ENCODE measurements at places on chromosomes 1 and 21.

GRCh38 chr1:247281001-247281574 lies 25.2 kb downstream of the VN1R5 start:
- no peak overlapping the region for H3K4me3 ChIP-seq
- no peak overlapping the region for H3K27ac ChIP-seq
- H3K27me3 ChIP-seq = no peaks in the 10 kb centered on the region
- peaks cover 9% of the 10 kb centered on the region for H3K4me1 ChIP-seq
- no peak for DNase-seq
- peaks cover 4% of the 10 kb centered on the region for H3K36me3 ChIP-seq

- peaks cover 1% of the 10 kb centered on the region for H3K36me3 ChIP-seq
- DNase-seq = no peak
- H3K27ac ChIP-seq = no peak overlapping the region
- H3K4me1 ChIP-seq = peaks cover 19% of the 10 kb centered on the region
- no peak overlapping the region for H3K4me3 ChIP-seq
Observed at GRCh38 chr1:234775477-234776246, 165.7 kb upstream of the IRF2BP2 start.

GRCh38 chr1:118563981-118564951 lies 379.2 kb upstream of the SPAG17 start:
- peaks cover 14% of the 10 kb centered on the region for H3K4me1 ChIP-seq
- H3K36me3 ChIP-seq = no peaks in the 10 kb centered on the region
- no peak overlapping the region for H3K4me3 ChIP-seq
- DNase-seq = no peak

DNA sequence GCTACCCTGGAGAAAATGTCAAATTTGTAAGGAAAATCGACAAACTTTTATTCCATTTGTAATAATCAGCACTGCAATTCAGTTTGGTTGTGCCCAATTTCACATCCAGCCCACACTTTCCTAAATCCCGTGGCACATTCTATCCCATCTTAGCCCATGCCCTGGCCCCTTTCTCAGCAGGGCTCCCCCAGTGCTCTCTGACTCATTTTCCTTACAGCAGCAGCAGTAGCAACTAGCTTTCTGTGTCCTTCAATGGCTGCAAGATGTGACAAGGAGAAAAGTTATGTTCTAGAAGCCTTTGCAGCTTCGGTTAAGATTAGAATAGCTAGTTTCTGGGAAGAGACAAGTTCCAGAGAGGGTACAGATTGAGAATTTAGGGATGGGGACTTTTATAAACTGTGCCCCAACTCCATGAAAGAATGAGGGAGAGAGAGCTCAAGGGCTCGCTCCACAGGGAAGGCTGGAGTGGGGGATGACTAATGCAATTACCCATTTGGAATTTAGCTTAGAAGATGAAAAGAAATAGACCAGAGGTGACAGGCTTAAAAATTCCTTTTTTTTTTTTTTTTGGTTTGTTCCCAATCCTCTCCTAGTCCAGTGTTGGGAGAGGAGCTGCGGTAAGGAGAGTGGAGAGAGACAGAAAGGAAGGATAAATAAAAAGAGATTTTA lies 47.0 kb upstream of the POU2F1 start:
- no peak for DNase-seq
- H3K27me3 ChIP-seq = peaks cover 36% of the 10 kb centered on the region
- H3K4me1 ChIP-seq = peaks cover 7% of the 10 kb centered on the region
- H3K27ac ChIP-seq = no peak overlapping the region
- no peaks in the 10 kb centered on the region for H3K36me3 ChIP-seq
- H3K4me3 ChIP-seq = no peak overlapping the region

- H3K27ac ChIP-seq = no peak overlapping the region
- H3K36me3 ChIP-seq = peaks cover 6% of the 10 kb centered on the region
- H3K4me1 ChIP-seq = peaks cover 14% of the 10 kb centered on the region
- DNase-seq = no peak
Observed at GRCh38 chr1:43932786-43933385, 715 bp upstream of the ARTN start.

DNA sequence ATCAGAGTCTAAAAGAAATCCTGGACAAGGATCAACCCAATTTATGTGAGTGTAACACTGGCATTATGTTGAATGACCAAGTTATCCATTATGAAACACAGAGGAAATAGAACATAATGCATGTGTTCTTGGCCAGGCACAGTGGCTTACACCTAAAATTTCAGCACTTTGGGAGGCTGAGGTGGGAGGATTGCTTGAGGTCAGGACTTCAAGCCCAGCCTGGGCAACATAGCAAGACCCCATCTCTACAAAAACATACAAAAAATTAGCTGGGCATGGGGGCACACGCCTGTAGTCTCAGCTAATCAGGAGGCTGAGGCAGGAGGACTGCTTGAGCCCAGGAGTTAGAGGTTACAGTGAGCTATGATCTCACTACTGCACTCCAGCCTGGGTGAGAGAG lies 129.8 kb downstream of the ZZZ3 start:
- no peak for DNase-seq
- H3K4me1 ChIP-seq = peaks cover 27% of the 10 kb centered on the region
- H3K36me3 ChIP-seq = peaks cover under 1% of the 10 kb centered on the region
- H3K4me3 ChIP-seq = no peak overlapping the region

DNA sequence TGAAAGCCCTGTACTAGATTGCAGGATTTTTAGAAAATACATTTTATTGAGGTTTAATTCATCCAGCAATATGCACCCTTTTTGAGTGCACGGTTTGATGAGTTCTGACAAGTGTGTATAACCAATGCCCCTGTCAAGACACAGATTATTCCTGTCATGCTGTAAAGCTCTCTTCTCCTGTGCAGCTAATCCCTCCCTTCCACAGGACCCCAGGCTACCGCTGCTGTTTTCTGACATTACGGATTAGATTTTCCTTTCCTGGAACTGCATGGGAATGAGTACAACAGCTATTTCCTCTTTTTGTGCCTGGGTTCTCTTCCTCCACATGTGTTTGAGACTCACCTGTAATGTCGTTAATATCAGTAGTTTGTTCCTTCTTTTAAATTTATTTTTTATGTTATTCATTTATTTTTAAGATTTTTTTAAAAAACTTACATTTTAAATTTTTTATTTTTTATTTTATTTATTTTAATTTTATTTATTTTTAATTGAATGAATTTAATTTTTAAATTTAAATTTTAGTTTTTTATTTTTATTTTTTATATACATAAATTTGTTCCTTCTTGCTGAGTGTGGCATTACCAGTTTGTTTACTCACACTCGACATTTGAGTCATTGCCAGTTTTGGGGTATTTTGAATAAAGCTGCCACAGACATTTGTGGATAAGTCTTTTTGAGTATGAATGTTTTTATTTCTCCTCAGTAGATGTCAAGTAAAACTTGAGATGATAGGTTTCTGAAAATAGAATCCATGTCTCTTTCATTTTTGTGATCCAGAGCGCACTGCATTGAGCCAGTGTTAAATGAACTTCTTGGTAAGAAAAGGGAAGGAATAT lies 79.0 kb upstream of the B3GALT5 start:
- H3K27ac ChIP-seq = no peak overlapping the region
- H3K4me1 ChIP-seq = peaks cover 6% of the 10 kb centered on the region
- no peak overlapping the region for H3K4me3 ChIP-seq
- no peaks in the 10 kb centered on the region for H3K27me3 ChIP-seq
- DNase-seq = no peak

DNA sequence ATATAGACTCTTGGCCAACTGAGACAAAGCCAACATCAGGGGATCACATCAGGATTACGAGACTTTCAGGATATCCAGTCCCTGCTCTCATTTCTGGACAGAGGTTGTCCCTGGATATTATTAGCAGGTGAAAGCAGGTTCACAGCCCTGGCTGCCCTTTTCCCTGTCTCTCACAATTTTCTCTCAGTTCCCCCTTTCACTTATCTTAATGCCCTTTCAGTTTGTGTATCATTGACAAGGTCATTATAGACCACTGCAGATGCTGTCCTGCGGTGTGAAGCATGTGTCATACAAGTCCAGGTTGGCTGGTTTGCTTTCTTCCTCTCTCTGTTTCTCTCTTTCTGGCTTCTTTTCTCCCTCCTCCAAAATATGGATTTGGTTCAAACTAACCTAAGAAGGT lies 2.1 kb upstream of the KLHDC9 start:
- H3K27ac ChIP-seq = peak overlapping the region; percentile 64
- DNase-seq = no peak

- DNase-seq = no peak
- peaks cover 4% of the 10 kb centered on the region for H3K36me3 ChIP-seq
- H3K27me3 ChIP-seq = no peaks in the 10 kb centered on the region
Observed at GRCh38 chr21:44510109-44510507, 29.9 kb downstream of the KRTAP10-1 start.

DNA sequence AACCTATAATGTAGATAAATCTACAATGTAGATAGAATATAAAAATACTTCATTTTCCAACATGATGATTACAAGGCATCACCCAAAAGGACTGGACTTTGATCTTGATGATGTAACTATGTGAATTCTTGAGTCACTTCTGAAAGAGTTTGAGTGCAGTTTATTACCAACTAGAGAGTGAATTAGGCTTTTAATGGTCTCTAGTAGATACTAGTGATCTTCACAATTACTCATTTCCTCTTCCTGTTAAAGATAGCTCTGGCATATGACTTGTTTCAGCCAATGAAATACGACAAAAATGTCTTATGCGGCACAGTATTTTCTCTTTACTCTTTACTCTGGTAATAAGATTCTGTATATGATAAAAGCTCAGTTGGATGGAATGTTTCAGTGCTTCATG lies 1588.1 kb upstream of the B3GALT2 start:
- no peaks in the 10 kb centered on the region for H3K27me3 ChIP-seq
- H3K4me3 ChIP-seq = no peak overlapping the region
- no peak for DNase-seq

GRCh38 chr21:37837381-37837780 lies 78.9 kb downstream of the KCNJ6 start:
- peaks cover 14% of the 10 kb centered on the region for H3K27me3 ChIP-seq
- no peak overlapping the region for H3K4me3 ChIP-seq
- H3K36me3 ChIP-seq = no peaks in the 10 kb centered on the region
- no peak overlapping the region for H3K27ac ChIP-seq
- DNase-seq = no peak

Data from mesothelial cell of epicardium (in vitro differentiated cells).